Cardiac muscle cell (in vitro differentiated cells and primary cell): ENCODE measurements at places on chromosomes 4 and X. TPM values are rescaled to one million over a fixed set of nuclear protein-coding genes. Genes with fewer than 3 reads are reported as not detected.

The MSX1 gene
- 15.6 and 25.2 TPM in 2 replicates for total RNA-seq

The CSAG1 gene
- total RNA-seq = not detected in 2 replicates

The CSAG2 gene
- total RNA-seq = not detected in 2 replicates

The PGAM4 gene
- not detected in 2 replicates for total RNA-seq

The PFKFB1 gene
- 0.33 and 0.99 TPM in 2 replicates for total RNA-seq

The RBM47 gene
- total RNA-seq = 1.1 and 2.3 TPM in 2 replicates

The CLIC2 gene
- 0.06 TPM in 1 of 2 replicates, not detected in the other for total RNA-seq

The FGF13 gene
- total RNA-seq = 23.7 and 26.4 TPM in 2 replicates

The DKC1 gene
- 15.1 and 30.9 TPM in 2 replicates for total RNA-seq

The GPR34 gene
- total RNA-seq = not detected in 2 replicates

The USP26 gene
- not detected in 2 replicates for total RNA-seq

The TMPRSS11B gene
- total RNA-seq = not detected in 2 replicates

The SSX1 gene
- not detected in 2 replicates for total RNA-seq

The USP27X gene
- 2.9 and 3.8 TPM in 2 replicates for total RNA-seq

The CPLX1 gene
- 0.92 and 1.8 TPM in 2 replicates for total RNA-seq

The PABPC1L2B gene
- total RNA-seq = 0.33 TPM in 1 of 2 replicates, not detected in the other

The ADGRG2 gene
- total RNA-seq = 1.6 and 2.9 TPM in 2 replicates

The TEX11 gene
- 0.07 TPM in 1 of 2 replicates, not detected in the other for total RNA-seq

The SLC10A4 gene
- total RNA-seq = 0.18 and 0.39 TPM in 2 replicates

The GLOD5 gene
- total RNA-seq = not detected in 2 replicates
